ENCODE measurements at places on chromosomes 6 and 20.

GRCh38 chr20:1734269-1734858, 76.8 kb upstream of the SIRPG start:
- no peak for DNase-seq

GRCh38 chr6:152310371-152310954, 326.7 kb downstream of the SYNE1 start:
- no peak for DNase-seq

DNA sequence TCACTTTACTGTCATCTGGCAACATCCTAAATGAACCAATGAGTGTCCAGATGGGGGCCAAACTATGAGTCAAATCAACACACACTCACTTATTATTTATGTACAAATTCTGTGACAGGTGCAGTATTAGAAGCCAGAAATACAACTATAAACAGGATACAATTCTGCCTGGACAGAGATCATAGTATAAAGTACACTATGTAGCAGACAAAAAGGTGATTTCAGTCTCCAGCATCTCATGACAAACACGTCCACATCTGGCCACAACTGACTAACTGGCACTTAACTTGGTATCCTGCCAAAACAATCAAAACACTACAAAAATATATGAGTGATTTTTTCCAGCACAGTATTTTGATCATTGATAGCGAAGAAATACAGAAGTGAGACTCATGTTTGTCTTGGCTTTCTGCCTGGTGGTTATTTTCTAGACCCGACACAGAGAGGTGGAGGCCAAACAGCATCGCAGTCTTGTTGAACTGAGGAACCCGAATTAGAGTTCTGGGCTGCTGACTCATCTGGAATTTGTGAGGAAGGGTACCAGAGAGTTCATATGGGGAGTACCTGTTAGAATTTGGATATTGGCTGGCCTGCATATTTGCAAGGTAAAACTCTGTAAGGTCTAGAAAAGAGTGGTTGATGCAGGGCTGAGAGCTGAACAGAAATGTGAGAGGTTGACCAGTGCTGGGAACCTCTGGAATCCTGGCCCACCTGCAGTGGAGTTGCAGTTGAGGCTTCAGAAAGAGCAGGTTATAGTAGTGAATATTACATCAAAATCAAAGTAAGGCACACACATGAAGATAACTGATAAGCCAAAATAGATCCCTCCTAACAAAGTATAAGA, 475.2 kb downstream of the PTPRT start:
- DNase-seq = no peak

DNA sequence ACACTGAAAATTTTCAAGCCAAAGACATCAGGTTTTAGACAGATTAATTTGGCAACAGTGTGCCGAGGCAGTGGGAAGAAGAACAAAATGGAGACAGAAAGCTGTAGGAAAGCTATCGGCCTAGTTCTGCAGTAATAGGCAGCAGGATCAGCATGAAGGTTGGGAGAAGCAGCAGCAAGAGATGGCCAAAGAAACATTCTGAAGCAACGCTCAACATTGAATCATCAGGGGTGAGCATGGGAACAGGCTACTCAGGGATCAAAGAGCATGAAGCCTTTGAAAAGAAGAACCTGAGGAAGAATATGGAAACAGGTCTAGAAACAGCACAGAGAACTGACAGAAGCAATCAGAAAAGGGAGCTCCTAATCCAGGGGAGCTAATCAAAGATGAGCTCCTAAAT, 7.1 kb upstream of the DST start:
- DNase-seq = no peak

DNA sequence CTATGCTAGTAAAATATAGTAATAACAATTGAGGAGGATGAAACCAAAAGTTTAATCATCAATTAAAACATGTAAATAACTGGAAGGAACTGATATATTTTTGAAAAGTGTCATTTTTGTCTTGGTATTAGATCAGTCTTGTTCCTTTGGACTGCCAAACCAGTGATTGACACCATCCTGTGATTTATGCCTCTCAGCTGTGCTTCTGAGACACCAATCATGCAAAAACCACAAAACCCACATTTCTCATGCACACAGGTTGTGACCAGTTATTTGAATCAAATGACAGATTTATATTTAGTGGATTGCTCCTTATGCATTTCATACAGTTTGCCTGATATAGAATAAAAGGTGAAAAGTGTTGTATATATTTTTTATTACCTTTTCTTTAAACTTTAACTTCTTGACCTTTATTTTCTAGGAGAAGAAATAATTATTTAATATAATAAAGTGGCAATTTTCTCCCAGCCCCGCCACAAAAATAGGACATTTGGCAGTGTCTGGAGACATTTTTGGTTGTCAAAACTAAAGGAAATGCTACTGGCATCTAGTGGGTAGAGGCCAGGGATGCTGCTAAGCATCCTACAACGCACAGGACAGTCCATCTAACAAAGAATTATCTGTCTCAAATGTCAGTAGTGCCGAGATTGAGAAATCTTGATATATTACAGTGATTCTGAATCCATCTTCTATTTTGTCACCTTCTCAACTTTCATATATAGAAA, 383.6 kb downstream of the BCKDHB start:
- DNase-seq = no peak

DNA sequence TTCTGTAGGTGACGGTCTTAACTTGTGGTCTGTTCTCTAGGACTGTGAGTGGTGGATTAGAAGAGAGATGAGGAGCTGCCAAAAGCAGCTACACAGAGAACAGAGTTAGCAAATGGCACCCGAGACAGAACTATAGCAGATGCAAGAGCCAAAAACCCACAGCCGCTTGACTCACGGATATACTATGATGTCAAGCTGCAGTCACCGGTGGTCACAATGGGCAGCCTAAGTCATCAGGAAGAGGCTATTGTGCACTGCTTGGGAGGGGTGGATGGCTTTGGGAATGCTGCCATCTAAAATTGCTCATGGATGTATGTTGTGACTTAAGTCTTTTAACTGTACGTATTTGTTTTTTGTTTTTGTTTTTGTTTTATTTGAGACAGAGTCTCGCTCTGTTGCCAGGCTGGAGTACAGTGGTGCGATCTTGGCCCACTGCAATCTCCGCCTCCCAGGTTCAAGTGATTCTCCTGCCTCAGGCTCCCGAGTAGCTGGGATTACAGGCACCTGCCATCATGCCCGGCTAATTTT, at the start of gene GTSF1L:
GTSF1L (minus strand) TSS at position 192 of the 528 bp plus-strand sequence. CDS start 308 bp downstream, outside the sequence.
- DNase-seq = no peak

DNA sequence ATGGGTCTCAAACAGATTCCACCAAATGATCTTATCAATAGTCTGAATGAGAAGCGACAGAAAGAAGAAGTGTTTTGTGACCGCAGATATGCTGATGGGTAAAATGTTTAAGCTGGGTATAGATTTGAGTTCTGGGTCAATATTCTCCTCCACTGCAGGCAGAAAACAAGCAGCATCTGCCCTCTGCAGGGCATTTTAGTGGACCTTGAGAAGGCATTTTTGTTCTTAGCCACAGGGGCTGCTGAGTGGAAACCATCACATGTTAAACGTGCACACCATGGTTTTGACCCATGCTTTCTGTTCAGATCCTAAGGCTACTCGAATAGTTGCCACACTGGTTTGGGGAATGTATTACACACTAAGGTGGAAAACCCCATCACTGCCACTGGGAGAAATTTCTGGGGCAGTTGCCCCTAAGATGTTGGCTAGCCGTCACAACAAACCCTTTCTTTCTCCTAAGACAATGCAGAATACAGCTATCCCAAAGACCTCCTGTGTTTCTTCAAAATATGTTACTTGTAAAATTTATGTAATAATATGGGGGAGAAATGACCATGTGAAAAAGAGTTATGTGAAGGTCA, 5.5 kb downstream of the POU3F2 start:
- DNase-seq = no peak

DNA sequence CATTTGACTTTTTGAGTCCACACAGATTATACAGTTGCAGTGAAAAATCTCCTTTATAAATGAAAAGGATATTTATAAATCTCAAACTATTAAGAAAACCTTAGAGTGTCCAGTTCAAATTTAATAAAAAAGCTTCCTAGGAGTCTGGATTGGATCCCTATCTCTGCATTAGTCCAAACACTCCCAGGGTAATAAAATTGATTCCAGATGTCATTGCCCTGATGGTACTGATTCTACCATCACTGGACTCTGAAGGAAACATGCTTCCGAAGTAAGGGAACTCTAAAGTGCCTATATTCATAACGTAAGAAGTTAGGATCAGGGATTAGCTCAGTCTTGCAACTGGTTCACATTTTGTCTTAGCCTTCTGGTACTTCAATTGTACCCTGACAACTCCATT, 1325.1 kb upstream of the MAP3K7 start:
- no peak for DNase-seq

- no peak for DNase-seq
Observed at GRCh38 chr20:38617011-38617829, 15.6 kb downstream of the ARHGAP40 start.

DNA sequence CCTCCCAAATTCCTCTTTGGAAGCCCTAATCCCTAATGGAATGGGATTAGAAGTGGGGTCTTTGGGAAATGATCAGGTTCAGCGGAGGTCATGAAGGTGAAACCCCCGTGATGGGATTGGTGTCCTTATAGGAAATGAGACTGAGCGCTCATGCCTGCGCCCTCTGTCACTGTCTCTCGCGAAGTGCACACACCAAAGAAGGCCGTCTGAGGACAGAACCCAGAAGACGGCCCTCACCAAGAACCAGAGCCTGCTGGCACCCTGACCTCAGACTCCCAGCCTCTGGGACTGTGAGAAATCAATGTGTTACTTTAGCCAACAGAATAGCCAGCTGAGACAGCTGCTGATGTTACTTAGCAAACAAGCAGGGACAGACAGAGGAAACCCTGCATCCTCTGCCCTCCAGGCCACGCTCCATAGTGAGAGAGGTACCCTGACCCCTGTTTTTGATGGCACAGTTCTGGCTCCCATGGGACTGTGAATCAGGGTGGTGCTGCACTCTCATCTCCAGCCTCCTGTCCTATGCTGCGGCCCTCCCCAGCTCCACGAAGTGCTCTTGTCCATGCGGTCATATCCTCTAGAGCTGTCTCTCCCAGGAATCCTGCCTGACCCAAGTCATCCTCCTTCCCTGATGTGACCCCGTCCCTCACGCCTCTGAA, 369.3 kb downstream of the ZFAND3 start:
- DNase-seq = no peak

DNA sequence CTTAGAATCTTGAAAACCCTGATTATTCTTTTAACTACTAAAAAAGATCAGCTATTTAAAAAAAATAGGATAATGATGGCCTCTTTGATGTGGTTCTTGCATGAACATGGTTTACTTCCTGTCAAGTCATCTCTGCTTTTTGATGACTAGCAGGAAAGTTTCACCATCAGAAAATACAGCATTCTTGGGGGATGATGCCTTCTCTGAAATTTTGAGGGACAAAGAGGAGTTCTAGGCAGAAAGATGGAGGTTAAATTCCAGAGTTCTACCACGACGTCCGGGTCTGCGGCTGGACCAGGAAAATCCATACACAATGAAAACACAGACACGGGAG, 130.4 kb downstream of the OLIG3 start:
- no peak for DNase-seq

DNA sequence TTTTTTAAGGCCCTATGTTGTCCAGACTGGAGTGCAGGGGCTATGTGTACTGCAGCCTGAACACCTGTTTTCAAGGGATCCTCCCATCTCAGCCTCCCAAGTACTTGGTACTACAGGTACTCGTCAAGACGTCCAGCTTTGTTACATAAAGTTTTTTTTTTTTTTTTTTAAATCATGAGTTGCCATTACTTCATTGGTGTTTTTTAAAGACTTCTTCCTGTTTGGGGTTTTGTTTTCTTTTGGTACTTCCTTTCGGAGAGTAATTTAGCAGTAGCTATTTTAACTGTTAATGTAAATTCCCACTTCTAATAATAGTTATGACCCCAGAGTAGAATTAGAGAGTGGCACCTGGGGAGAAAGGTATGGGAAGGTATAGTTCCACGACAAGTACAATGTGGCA, 10.5 kb downstream of the ZNFX1 start:
- DNase-seq = no peak

DNA sequence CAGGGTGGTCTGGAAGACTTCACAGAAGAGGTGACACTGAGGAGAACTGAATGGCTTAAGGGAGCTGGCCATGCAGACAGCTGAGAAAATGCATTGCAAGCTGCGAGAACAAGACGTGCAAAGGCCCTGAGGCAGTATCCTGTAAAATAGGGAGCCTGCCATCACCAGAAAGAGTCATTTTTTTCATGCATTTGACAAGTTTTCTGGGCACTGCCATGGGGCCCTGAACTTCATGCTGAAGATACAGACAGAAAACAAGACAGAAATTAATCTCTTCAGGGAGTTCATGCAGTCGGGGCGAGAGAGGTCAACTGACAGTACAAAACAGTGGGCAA, 28.9 kb upstream of the NFATC2 start:
- no peak for DNase-seq

GRCh38 chr6:17098538-17098937, 3.3 kb upstream of the STMND1 start:
- DNase-seq = no peak

- DNase-seq = no peak
Observed at GRCh38 chr6:34390531-34391472, 1.7 kb downstream of the NUDT3 start.

DNA sequence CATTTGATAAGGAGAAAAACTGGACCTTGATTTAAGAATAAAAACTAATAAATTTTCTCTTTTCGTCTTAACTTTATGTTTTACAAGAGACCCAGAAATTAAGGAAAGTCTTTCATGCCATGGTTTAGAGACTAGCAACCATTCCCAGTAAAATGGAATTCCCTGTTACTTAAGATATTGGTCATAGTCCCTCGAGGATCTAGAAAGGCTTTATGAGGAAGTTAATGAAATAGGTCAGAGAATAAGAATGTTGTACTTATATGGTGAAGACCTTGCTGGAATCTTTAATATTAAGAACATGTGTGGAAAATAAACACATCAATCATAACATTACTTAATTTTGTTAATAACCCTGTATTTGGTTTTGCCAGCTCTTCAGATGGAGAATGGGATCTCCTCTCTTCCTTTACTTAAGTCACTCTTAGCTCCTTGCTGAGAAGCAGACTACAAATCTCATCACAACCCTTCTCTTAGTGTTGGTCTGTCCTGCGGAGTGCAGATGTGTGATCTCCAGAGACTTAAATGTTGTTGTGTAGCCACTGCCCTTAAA, 382.9 kb downstream of the QKI start:
- no peak for DNase-seq

- DNase-seq = no peak
Observed at GRCh38 chr20:9200196-9200595, 131.3 kb downstream of the PLCB4 start.

DNA sequence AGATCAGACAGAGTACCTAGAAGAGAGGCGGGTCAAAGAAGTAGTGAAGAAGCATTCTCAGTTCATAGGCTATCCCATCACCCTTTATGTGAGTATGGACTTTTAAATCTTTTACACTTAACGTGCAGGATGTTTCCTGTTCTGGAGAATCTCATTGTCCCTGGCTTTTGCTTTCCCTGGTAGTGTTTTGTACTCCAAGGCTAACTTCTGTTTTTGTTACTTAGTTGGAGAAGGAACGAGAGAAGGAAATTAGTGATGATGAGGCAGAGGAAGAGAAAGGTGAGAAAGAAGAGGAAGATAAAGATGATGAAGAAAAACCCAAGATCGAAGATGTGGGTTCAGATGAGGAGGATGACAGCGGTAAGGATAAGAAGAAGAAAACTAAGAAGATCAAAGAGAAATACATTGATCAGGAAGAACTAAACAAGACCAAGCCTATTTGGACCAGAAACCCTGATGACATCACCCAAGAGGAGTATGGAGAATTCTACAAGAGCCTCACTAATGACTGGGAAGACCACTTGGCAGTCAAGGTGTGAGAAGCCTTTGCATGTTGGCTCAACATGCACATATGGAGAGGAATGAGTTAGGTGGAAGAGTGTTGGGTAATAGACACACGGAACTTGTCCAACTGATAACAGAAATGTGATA, 3.3 kb downstream of the HSP90AB1 start:
- DNase-seq = no peak

All from stimulated activated CD8-positive, alpha-beta memory T cell treated with anti-CD3 and anti-CD28 coated beads, Interleukin-4, amount 100 ng/mL, for 1 hour (primary cell).